ENCODE measurements at places on chromosomes 7 and 10.

GRCh38 chr7:18224138-18224537, 196.5 kb upstream of the PRPS1L1 start:
- DNase-seq = no peak

GRCh38 chr10:1278306-1278705, 222.1 kb downstream of the WDR37 start:
- DNase-seq = no peak

GRCh38 chr10:89215511-89215910, 8.4 kb upstream of the CH25H start:
- DNase-seq = no peak

DNA sequence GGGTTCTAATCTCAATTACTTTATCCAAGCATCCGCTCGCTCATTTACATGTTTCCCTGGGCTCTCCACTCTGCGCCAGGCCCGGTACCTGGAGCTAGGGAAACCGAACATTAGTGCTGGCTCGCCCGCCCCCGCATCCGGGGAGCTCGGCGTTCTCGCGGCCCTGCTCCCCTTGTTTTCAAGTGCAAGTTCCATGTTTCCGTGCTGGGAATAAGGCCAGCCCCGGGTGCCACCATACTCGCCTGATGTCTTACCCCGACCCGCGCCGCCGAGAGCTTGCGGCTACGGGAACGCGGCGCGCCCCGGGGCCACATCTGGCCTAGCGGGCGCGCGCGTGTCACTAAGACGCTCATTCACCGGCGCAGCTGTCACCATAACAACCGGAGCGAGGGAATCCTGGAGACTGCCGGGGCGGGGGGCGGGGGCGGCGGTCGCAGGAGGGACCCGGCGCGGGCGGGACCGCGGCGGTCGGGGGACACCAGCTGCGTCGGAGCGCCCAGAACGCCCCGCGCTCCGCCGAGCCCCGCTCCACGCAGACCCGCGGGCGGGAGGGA, at the start of gene NEURL1:
Gene NEURL1 (plus strand): TSS at position 344 of the 554 bp plus-strand sequence. CDS start 683 bp downstream, outside the sequence.
- DNase-seq = no peak

DNA sequence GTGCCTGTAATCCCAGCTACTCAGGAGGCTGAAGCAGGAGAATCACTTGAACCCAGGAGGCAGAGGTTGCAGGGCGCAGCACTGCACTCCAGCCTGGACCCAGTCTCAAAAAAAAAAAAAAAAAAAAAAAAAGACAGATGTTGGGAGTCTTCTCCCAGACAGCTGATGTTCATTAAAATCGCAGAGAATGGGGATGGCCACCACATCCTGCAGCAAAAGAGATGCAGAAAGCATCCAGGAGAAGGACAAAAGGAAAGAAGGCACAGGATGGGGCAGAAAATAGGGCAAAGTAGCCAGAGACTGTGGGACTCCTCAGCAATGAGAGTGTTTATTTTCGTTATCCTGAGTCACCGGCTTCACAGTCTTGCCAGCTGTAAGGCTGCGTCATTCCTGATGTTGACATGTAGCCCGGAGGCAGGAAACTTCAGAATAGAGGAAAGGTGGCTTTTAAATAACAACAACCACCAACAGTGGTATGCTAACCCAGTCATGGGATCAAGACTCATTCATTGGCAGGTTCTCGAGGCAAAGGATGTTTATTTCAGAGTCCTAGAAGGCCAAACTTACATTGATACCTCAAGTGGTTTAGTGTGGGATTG, 149.5 kb upstream of the SVIL start:
- DNase-seq = peak; percentile 97

DNA sequence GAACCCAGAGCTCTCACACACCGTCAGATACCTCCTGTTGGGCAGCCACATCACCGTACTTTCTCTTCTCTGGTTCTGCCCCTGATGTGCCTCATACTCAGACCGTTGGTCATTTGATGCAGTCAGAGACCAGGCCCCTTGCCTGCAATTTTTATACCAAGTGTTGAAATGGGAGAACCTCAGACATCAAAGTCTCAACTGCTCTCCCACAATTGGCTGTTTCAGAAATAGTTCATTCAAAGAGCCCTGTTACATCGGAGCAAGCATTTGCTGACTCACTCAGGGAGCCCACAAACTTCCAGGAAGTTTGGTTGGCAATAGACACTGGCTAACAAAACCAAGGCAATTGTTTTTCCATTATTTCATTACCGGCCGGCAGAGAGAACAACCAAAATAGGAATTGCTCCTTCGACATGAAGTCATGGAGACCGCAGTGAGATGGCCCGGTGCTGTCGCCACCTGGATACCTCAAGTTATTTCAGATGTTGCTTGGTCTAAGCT, 33.5 kb upstream of the ADAM12 start:
- no peak for DNase-seq
